NCI-H524 treated with DMSO at 0.1 percent for 48 hours (cell line): ENCODE measurements at places on chromosomes 3 and 15.
A peak's percentile ranks its signal among the peaks of the same experiment; 100 is the strongest.

- DNase-seq: no peak
These were observed 72.1 kb downstream of the EPHA3 start for GRCh38 chr3:89179355-89180001.

DNA sequence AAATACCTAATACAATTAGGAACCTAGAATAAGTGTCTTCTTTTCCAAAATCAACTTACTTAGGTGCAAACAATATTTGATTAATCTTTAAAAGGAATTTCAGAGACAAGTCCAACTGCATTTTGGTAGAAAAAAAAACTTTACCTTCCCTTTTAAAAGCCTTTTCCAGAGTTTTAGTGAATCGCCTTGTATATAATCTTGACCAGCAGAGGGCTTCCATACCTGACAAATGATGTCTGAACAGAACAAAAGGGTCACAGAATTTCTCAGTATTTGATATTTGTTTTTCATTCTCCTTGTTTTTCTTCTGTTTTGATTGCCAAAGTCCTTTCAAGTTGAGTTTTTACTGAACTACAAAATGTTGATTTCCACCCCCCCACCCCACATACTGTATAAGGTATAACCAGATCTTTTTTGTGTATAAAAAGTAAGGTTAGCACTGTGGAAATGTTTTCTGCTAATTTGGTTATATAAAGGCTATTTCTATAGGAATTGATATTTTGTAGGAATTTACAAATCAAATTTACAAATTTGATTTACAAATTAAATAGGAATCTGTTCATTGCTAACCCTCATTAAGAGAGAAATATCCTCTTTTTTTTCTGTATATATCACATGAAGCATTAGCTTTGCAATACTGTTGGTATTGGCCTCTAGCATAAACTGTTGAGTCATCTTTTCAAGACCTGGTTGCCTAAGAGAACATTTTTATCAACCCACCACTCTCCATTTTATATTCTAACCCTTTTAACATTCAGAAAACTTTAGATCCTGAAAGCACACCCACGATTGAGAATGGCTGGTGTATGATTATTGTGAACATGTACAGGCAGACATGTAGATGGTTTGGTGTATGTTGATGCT, 464.1 kb upstream of the RARB start:
- DNase-seq: no peak

DNA sequence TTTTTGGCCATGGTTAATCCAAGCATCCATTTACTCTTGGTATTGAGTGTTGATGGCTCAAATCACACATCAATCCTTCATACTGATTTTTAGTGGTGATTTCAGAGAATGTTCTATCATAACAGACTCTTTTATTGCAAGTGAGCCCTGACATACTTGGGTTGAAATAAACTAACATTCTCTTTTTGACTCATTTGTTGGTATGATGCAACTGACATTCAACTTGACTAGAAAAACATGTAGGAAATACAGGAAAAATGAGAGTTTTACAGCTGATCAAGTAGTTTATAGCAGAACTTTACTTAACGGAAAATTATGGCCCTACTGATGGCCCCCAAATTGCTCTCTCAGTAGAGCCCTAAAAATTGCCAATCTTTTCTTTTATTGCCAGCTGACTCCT, 173.9 kb upstream of the CD96 start:
- DNase-seq: no peak

- no peak for DNase-seq
These were observed 4.5 kb downstream of the PROK2 start for GRCh38 chr3:71780430-71780829.

DNA sequence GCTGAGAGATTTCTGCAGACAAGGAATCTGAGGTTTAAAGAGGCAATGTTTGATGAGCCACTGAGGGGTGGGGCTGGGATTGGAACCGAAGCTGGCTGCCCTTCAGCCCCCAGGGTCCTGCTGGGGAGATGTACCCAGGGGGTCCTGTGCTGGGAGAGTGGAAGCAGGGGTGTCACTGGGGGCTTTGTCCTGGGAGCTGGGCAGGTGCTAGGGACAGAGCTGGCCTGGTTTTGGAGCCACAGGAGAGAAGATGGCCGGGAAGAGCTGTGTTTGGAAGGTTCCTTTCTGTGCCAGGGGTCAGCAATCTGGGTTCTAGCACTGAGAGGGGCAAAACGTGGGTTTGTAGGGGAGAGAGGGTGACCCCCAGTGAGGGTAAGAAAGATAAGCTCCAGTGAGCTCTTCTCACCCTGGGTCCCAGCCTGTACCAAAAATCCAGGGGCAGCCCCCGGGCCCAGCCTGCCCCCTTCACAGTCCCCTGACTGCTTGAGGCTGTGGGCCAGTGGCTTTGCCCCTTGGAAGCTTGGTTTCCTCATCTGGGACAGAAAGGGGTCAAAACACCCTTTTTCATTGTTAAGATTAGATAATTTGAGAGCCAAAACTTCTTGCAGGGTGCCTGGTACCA, 69.6 kb downstream of the SMAD3 start:
- no peak for DNase-seq

DNA sequence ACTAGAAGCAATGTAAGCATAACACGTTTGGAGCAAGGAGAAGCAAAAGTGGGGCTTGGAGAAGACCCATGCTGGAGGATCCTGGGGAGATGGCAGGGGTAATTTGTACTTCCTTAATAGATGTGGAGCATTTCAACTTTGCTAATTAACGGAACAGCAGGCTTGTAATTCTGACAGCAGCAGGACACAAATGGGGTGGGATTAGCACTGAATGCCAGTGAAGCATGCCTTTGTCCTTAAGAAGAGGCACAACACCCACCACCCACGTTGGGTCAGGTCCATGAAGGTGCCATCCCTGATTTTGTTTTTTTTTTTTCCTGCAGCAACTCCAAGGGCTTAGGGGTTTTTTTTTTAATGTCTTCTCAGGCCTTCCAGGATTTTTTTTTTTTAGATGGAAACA, 231.9 kb upstream of the ROPN1 start:
- no peak for DNase-seq

- DNase-seq: peak; percentile 27
These were observed 41.4 kb upstream of the GLCE start for GRCh38 chr15:69119001-69119400.

DNA sequence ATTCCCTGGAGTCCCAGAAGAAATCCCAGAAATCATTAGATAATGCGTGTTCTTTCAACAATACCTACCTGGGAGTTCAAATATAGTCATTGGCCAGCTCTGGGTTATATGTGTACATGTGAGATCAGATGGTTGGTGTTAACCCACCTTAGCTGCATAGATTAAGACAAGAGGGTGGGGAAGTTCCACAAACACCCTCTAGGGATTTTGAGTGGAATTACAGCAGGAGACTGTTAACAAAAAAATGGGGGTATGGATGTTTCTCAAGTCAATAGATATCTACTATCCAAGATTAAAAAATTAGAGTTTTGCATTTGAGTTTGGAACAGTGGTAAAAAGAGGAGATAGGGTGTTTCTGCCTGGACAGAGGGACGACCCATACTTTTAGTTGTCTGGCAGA, 282.5 kb upstream of the CNTN3 start:
- no peak for DNase-seq

- no peak for DNase-seq
These were observed 269.3 kb downstream of the TBL1XR1 start for GRCh38 chr3:176927706-176928581.

DNA sequence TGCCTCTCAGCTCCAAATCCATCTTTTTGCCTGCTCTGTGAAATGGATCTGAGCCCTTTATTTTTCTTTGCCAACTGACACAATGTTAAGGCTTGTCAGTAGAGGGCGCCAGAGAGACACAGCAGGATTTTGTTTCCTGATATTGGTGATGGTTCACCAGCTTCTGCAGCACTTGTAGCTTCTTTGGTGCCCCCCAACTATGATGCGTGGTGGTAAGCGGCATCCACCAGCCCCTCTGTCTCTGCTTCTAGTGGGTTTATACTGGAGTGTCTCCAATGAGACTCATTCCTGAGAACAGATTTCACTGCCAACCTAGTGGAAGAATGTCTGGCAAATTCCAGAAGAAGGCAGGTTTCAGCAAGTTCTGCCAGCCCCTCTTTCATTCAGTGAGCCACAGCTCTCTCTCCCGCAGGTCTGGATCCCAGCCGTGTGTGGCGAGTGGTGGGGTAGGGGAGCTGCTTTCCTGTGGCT, 471.9 kb upstream of the FRG2C start:
- DNase-seq: no peak

GRCh38 chr3:101261506-101261905, 58.9 kb downstream of the IMPG2 start:
- no peak for DNase-seq

GRCh38 chr3:81516042-81516441, 245.4 kb downstream of the GBE1 start:
- DNase-seq: no peak

DNA sequence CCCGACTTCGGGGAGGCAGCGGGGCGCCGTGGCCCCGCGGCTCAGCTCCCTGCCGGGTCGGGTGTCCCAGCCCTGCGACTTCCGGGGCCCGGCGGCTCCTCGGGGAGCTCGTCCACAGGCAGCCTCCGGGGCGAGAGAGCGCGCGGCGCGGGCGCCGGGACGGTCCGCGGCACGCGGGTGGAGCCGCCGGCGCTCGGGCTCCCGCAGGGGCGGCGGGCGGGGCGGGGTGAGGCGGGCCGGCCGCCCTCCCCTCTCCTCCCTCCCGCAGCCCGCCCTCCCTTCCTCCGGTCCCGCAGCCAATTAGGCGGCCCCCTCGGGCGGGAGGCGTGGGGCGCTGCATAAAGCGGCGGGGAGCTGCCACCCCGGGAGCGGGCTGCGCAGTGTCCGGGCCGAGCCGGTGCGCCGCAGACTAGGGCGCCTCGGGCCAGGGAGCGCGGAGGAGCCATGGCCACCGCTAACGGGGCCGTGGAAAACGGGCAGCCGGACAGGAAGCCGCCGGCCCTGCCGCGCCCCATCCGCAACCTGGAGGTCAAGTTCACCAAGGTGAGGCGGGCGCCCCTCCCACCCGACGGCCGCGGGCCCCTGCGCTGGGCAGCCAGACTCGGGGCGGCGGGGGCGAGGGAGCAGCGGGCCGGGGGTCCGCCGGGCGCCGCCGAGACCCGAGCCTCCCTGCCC, at the start of gene ALDH1A3:
Gene ALDH1A3 (plus strand): TSS at position 368 of the 675 bp plus-strand sequence. CDS start 77 bp downstream, at position 445.
- DNase-seq: no peak

- DNase-seq: no peak
These were observed 587.7 kb upstream of the NR2F2 start for GRCh38 chr15:95742836-95743235.

DNA sequence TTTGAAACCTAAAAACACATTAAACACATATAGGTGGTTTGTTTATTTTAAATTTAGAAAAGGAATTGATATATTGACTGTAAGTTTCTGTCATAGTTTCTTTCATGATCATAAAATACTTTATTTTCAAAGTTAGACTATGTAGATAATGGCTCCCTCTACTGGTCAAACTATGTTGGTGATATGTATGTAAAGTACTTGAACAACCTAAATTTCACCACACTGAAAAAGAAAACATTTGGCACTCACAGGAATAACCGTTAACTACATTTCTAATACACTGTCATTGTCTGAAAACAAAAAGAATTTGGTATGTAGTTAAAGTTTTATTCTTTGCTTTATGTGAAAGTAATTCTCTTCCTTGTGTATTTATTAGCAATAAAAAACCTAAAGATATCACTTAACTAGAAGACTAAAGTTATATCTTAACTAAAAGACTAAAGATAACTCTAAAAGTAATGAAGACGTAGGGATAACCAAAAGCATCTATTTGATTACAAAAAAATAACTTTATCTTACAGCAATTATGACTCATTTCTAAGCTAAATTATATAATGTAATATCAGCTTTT, 427.5 kb downstream of the VGLL3 start:
- peak; percentile 32 for DNase-seq

- DNase-seq: no peak
These were observed 32.7 kb downstream of the LRIG1 start for GRCh38 chr3:66467996-66468735.

DNA sequence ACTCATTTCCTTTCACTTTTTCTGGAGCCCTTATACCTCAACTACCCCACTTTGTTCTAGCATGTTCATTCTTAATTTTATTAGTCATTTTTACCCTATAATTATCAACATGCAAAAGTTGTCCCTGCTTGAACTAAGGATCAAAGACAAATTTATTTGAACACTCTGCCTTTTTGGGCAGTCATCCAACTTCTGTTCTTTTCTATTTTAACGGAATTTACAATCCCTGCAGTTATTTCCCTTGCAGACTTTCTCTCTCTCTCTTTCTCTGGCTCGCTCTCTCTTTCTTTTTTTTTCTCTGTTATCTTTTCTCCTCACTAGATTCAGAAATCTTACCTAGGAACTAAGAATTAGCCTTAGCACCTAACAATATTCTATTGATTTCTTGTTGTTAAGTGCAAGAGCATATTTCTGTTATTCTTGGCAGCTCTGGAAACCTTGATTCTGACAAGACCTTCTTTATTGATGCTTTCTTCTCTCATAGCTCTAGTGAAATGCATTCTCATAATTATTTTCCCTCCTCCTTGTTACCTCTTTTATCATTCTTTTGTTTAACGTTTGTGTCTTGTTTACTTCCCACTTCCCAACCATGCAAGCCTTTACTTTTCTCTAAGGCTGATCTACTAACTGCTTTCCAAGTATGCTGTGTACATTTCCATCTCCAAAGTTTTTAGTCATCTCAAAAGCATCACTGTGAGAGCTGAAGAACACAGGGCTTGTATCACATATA, 951.6 kb downstream of the DIPK2A start:
- DNase-seq: no peak

- no peak for DNase-seq
These were observed 8.2 kb downstream of the THOC7 start for GRCh38 chr3:63855333-63855940.
